ENCODE measurements at places on chromosomes 16 and 17.

DNA sequence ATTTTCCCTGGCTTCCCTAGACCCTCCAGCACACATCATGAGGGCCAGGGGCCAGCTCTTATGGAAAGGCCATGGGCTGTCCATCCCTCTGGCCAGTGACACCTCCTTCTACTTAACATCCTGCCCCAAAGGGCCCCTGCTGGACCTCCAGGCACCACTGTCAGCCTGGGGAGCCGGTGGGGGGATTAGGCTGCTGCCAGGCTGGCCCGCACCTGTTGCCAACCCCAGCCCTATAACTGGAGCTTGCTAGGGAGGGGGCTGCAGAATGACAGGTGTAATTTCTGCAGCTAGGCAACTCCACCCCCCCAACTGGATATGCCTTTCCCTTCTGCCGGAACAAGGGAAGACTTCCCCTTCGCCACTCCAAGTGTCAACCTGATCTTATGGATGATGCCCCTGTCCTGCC, 12.5 kb downstream of the RARA start:
- no peak for DNase-seq

DNA sequence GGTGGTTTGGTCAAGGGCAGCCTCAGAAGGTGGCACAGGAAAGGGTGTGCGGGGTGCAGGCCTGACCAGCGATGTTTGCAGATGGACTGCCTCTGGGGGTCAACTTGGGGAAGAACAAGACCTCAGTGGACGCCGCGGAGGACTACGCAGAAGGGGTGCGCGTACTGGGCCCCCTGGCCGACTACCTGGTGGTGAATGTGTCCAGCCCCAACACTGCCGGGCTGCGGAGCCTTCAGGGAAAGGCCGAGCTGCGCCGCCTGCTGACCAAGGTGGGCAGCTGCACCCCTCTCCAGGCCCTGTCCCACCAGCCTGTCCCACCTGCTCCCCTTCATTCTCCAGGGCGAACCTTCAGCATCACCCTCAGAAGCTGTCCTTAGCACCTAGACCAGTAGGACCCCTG, 12.5 kb downstream of the DHODH start:
- no peak for DNase-seq

GRCh38 chr16:61415126-61415525, 621.1 kb downstream of the CDH8 start:
- DNase-seq = no peak

DNA sequence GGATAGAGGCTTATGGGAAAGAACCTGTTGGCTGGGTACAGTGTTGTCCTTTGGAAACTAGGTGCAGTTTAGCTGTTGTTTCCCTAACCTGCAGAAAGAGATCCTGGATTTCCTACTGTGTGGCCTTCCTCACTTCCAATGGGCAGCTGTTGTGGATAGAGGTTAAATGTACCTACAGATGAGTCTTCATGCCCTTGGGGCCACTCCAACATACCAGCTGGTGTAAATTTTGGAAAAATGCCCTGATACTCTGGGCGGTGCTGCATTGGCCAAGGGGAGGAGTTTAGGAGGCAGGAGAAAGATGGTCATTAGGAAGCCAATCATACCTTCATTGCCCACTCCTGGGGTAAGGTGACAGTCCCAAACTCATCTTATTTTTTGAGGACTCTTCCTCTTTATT, 70.2 kb downstream of the SNX11 start:
- no peak for DNase-seq

- no peak for DNase-seq
These were observed 80.4 kb downstream of the C16orf78 start for GRCh38 chr16:49453983-49454382.

- DNase-seq = no peak
These were observed 64.2 kb downstream of the STH start for GRCh38 chr17:46063241-46063640.

DNA sequence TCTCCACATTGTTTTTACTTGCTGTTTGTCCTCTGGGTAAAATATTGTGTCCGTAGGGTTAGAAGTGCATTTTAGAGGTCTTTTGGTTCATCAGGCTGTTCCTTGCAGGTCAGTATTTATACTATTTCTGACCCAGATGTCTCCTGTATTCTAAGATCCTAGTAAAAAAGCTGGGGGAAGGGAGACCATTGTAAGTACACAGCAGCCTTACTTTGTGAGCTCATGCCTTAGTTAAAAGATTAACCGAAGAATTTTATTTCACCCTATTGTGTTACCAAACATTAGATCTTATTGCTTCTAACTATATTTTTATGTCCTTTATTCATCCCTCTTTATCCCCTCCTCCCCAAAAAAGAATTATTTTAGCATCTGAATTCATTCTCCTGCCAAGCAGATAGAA, 444.1 kb upstream of the RBFOX1 start:
- DNase-seq = no peak

DNA sequence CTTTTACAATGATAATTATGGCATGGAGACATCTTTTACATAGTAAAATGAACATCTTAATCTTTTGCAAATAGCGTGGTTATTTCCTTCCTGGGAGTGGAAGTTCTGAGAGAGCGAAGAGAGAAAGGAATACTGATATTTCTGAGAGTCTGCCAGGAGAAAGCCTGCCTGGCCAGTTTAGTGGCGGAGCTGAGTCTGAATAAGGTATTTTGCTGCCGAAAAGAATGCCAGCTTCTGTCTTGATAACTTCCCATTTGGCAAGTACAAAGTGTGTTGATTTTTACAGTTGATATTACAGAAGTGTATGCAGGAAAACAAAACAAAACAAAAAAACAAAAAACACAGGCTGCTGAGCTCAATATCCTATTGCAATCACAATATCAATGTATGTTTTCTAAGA, 55.9 kb downstream of the KCNJ2 start:
- no peak for DNase-seq

DNA sequence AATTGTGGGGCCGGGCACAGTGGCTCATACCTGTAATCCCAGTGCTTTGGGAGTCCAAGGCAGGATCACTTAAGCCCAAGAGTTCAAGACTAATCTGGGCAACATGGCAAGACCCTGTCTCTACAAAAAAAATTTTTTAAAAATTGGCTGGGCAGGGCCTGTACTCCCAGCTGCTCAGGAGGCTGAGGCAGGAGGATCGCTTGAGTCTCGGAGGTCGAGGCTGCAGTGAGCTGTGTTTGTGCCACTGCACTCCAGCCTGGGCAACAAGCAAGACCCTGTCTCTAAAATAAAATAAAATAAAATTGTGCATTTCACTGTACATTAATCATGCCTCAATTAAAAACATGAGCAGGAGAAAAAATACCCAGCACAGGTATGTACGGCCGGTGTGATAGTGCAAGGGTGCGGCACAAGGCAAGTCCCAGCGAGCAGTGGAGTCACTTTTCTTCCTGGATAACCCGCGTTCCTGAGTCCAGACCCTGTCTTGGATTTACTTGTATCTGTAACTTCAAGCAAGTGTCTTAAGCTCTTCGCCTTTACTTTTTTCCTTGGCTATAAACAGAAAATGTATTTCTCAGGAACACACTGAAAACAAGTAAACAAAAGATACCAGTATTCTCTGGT, 11.4 kb downstream of the ZDHHC7 start:
- DNase-seq = no peak

- no peak for DNase-seq
These were observed 111.8 kb upstream of the NUDT7 start for GRCh38 chr16:77610496-77610895.

DNA sequence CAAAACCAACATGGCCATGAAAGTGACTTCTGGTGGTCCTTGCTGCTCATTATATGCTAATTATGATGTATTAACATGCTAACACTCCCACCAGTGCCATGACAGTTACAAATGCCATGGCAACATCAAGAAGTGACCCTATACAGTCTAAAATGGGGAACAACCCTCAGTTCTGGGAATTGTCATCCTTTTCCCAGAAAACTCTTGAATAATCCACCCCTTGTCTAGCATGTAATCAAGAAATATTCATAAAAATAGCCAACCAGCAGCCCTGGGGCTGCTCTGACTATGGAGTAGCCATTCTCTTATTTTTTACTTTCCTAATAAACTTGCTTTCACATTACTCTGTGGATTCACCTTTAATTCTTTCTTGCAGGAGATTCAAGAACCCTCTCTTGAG, 35.9 kb downstream of the DNAJA2 start:
- no peak for DNase-seq

GRCh38 chr17:57296231-57296630, 39.9 kb downstream of the MSI2 start:
- no peak for DNase-seq
